Hair follicle dermal papilla cell (primary cell): ENCODE measurements at places on chromosomes 7 and 10. TPM values are rescaled to one million over a fixed set of nuclear protein-coding genes. Genes with fewer than 3 reads are reported as not detected.

HOXA6 gene
- total RNA-seq, result not detected in 2 replicates

GPRIN2 gene
- total RNA-seq, result not detected in 2 replicates

LFNG gene
- total RNA-seq, result 20.3 and 32.0 TPM in 2 replicates

C10orf105 gene
- 1.1 and 1.2 TPM in 2 replicates for total RNA-seq

ENTPD1 gene
- total RNA-seq, result 0.24 and 0.32 TPM in 2 replicates

FAM25G gene
- total RNA-seq, result not detected in 2 replicates

RSU1 gene
- 198 and 224 TPM in 2 replicates for total RNA-seq

PITX3 gene
- not detected in 2 replicates for total RNA-seq

REEP3 gene
- total RNA-seq, result 86.2 and 92.8 TPM in 2 replicates

CREB3L2 gene
- total RNA-seq, result 31.0 and 32.1 TPM in 2 replicates

NPTX2 gene
- total RNA-seq, result 4.9 and 9.6 TPM in 2 replicates

ADCYAP1R1 gene
- not detected in 2 replicates for total RNA-seq

LIPK gene
- not detected in 2 replicates for total RNA-seq

MUC3A gene
- not detected in 2 replicates for total RNA-seq

SNX10 gene
- total RNA-seq, result not detected in 2 replicates

C10orf67 gene
- 0.12 and 0.16 TPM in 2 replicates for total RNA-seq

DTX2 gene
- 14.3 and 20.0 TPM in 2 replicates for total RNA-seq

DUS4L gene
- 6.2 and 7.7 TPM in 2 replicates for total RNA-seq

P4HA1 gene
- total RNA-seq, result 181 and 217 TPM in 2 replicates

TDRD1 gene
- total RNA-seq, result 3.3 and 4.7 TPM in 2 replicates

CCDC3 gene
- 0.36 and 1.5 TPM in 2 replicates for total RNA-seq

OR6B1 gene
- total RNA-seq, result not detected in 2 replicates

SPDYE2B gene
- not detected in 2 replicates for total RNA-seq

ADAM22 gene
- 3.0 and 5.5 TPM in 2 replicates for total RNA-seq

NPC1L1 gene
- total RNA-seq, result not detected in 2 replicates

CALY gene
- not detected in 2 replicates for total RNA-seq

MACC1 gene
- 0.16 and 0.24 TPM in 2 replicates for total RNA-seq

GJC3 gene
- total RNA-seq, result not detected in 2 replicates

NANOS1 gene
- 0.61 and 1.5 TPM in 2 replicates for total RNA-seq
